ENCODE measurements at places on chromosomes 5 and 9.

DNA sequence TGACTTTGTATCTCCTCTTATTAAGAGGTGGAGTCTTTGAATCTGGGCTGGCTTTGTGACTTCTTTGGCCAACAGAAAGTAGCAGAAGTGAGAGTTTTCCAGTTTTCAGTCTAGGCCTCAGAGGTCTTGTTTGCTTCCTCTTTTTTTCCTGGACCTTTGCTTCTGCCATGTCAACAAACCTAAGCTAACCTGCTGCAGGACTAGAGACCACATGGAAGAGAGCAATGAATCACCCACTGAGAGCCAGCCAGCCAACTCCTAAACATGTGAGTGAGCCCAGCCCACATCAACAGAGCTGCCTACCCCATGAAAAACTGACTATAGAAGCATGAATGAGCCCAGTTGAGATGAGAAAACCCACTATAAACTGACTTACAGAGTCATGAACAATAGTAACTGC, 29.9 kb downstream of the MRPL22 start:
- no peak for DNase-seq

DNA sequence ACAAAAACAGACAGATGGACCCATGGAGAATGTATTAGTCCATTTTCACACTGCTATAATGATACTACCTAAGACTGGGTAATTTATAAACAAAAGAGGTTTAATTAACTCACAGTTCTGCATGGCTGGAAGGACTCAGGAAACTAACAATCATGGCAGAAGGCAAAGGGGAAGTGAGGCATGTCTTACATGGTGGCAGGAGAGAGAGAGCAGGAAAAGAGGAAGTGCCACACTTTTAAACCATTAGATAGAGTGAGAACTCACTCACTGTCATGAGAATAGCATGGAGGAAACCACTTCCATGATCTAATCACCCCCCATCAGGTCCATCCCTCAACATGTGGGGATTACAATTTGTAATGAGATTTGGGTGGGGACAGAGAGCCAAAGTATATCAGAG, 808.9 kb downstream of the CDH12 start:
- no peak for DNase-seq

- no peak for DNase-seq
Measured at GRCh38 chr9:125674981-125675973, 31.7 kb downstream of the MAPKAP1 start.

- DNase-seq: no peak
Measured at GRCh38 chr5:23977365-23977764, 470.0 kb downstream of the PRDM9 start.

DNA sequence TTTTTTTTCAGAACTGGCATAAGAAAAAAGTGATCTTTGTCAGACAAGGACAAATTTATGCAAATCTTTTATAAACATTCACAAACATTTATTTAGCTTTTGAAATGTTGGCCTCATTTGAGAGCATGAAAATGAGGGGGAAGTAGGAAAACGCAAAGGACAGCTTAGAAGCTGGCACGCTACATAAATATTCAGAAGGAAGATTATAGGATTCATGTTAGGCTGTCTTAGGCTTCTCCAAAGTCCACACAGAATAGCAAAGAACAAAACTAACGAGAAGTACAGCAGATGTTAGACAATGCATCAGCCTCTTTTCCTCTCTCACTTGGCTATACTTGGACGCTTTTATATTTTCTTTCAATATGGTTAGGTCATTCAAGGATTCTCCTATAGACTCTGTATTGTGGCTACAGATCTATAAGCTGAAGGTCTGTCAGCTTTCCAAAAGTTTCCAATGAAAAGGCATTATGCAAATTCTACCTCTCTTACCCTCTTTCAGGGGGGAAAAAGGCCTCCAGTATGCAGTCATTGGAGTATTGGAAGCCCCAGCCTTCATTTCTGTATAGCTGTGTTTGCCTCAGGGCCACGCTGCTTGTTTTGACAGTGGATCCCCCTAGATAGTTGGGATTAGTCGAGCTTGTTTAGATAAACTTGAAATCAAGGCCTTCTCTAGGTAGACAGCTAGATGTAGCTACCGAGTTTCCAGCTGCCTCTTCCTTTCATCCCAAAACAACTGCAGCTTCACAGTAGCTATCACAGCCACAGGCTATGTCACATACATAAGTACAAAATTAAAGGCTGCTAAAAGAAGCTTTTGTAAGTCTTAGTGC, 153.0 kb downstream of the DENND1A start:
- no peak for DNase-seq

DNA sequence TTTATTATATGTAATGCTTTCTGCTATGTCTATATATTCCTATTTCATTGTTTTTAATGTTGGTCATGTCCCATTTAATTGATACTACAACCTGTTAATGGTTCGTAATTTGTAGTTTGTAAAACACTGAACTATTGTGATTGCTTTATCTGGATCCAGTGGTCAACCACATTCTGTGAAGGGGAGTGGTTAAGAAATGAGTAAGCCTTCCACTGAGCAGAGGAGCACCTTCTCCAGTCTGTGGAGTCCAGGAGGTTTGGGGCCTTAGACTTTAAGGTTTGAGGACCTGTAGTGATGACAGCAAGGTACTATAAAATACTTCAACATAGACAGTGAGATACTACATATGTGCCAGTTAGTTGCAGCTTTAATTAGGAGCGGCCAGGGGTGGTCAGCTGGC, 67.7 kb upstream of the RAD23B start:
- no peak for DNase-seq

DNA sequence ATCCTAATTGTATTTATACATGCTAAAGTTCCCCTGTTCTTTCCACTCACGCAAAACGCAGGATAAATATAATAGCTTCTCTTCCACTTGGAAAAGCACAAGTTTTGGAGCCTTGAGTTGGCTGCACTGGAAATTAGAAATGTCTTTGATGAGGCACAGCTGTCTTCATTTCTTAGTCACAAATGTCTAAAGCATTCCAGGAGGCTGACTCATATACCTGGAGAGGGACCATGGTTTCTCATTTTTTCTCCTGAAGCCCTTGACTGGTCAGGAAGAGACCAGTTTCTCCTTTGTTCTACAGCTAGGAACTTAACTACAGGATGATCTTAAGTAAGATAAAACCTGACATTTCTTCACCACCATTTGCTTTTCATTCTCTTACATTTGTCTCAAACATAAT, 16.2 kb downstream of the MTX3 start:
- no peak for DNase-seq

- DNase-seq: no peak
Measured at GRCh38 chr9:105246656-105247173, 2.3 kb downstream of the SLC44A1 start.

All from activated CD4-positive, alpha-beta T cell treated with anti-CD3 and anti-CD28 coated beads for 1 hour (primary cell).